SK-N-SH (cell line): ENCODE measurements at places on chromosomes 16 and 17.

DNA sequence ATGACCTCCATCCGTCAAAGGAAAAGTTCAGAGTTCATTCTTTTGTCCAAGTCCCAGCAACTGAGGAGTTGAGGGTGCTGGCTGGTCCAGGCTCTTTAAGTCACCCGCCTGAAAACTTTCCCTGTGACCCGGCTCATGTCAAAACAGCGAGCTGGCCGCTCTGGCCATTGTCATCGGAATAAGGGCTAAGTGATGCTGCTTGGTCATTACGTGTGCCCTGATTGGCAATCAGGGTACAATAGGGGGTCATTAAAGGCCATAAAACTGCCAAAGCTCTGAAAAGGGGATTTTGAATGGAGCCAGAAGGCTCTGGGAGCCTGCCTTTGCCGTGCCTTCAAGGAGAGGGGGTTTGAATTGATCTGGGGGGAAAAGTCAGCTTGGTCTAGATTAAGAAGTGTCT lies 88.5 kb upstream of the IRX3 start:
- no peak for DNase-seq

DNA sequence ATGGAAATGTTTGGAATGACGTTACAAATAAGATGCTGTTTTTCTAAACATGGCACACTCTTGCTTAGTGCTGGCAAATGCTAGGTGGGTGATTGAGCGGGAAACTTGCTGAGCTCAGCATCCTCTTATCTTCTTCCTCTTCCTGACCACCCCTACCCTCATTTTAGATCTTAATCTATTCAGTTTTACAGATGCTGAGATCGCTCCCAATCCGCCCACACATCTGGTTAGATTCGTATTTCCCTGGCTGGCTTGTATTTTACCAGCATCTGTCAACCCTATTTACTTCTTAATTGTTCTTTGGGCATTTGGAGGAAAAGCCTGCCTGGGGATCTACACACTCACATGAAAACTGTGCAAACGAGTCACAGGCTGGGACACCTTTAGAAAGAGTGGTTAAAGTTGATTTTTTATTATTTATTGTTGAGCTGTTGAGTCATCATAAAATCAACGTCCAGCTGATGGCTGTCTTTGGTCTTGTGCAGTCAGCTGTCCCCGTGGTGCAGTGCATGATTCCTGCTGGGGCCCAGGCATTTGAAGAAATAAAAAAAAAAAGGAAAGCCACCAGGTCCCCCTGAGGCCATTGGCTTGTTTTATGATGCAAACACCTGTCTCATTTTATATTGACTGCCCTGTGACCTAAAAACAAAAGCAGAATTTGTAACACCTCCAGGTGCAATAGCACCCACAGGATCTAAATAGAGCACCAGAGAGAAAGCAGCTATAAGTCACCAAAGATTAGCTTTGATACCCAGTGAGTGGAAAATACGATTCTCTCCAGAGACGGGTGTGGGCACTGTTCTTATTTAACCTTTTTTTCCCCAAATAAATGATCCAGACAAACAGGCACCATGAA lies 258.6 kb downstream of the HS3ST3B1 start:
- no peak for DNase-seq

DNA sequence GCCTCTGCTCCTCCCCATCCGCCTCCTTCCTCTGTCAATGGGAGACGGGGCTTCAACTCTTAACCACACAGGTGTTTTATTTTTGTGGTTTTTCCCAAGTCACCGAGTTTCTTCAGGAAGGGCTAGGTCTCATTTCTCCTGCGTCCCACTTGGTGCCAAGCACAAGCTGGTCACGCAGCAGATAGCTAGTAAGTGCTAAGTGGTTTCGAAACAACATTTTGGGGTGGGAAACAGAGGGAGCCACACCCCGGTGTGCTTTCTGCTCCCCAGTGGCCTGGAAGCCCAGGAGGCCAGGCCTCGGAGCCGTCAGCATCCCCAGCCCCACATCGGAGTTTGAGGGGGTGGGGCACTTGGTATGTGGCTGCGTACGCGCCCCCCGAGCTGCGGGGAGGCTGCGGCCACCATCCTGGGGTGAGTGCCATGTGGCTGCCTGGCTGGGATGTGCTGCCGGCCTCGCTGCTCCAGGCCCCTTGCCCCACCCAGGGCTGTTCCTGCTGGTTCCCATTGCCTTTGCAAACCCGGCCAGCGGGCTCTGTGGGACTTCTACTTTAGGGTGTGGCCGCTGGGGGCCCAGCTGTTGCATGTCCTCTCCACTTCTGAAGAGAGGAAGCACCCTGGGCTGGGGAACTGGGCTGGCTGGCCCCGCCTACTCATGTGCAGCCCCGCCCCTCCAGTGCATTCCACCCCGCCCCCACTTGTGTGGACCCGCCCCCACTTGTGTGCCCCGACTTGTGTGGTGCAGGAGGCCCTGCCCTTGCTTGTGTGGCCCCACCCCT lies 55.6 kb downstream of the BAIAP2 start:
- peak; percentile 83 for DNase-seq

GRCh38 chr17:16107165-16107770 lies 107.6 kb downstream of the TTC19 start:
- DNase-seq = no peak

- no peak for DNase-seq
These were observed 248.6 kb upstream of the GSE1 start for GRCh38 chr16:85364323-85365040.
